ENCODE measurements at places on chromosomes 3 and 15.
A peak's percentile ranks its signal among the peaks of the same experiment; 100 is the strongest.

GRCh38 chr15:85097250-85097649, 115.6 kb downstream of the PDE8A start:
- DNase-seq: no peak

DNA sequence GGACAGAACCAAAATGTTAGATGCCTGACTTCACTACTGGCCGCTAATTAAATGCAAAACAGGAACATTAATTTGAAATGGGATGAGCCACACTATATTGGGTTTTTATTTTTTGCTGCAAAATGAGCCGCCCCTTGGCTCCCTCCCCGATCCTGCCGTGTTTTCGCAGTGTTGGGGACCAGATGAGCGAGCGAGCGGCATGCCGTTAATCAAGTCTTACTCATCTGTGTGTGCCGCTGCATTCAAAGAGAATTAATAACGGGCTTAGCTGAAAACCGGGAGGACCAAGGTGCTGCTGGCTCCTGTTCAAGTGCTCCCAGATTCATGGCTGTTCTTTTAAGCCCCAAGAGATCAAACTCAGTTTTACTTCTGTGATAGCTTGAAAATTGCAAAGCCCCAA, 20.0 kb downstream of the TAFA4 start:
- no peak for DNase-seq

DNA sequence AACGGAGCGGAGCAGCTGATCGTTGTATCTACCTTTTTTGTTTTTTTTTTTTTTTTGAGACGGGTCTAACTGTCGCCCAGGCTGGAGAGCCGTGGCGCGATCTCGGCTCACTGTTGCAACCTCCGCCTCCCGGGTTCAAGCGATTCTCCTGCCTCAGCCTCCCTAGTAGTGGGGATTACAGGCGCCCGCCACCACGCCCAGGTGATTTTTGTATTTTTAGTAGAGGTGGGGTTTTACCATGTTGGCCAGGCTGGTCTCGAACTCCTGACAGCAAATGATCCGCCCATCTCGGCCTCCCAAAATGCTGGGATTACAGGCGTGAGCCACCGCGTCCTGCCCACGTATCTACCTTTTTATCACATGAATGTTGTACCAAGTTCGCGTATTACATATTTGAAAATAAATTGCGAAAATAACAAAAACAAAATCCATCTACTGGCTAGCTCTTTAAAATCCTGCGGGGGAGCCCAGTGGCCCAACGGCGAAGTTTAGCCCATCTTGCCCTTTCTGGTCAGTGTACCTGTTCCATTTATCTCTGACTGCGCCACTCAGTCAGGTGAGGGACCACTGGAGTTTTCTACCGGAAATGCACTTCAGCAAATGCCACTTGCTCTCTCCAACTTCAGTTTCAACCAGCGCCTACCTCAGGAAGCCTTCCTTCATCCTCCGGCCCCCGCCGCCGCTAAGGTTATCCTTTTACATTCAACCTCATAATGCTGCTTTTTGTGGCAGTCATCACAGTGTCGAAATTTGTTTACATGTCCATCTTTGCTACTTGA, 1.2 kb upstream of the EIF3J start:
- DNase-seq: peak; percentile 20

GRCh38 chr3:195269375-195270078, 1.4 kb downstream of the XXYLT1 start:
- no peak for DNase-seq

DNA sequence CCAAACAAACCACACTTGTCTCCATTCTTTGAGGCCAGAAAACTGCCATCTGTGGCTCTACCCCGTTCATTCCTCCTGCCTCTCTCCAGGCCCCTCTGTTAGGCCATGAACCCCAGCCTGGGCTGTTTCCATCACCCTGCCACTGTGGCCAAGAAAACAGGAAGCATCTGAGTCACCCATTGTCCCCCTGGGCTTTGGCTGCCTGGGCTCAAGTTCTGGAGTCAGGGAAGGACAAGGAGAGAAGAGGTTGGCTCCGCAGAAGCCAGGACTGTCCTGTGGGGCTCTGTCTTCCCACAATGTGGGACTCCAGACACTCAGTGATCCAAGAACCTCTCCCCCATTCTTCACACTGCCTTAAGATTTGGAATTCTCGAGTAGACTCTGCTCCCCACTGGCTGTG, 14.8 kb upstream of the LCTL start:
- no peak for DNase-seq

DNA sequence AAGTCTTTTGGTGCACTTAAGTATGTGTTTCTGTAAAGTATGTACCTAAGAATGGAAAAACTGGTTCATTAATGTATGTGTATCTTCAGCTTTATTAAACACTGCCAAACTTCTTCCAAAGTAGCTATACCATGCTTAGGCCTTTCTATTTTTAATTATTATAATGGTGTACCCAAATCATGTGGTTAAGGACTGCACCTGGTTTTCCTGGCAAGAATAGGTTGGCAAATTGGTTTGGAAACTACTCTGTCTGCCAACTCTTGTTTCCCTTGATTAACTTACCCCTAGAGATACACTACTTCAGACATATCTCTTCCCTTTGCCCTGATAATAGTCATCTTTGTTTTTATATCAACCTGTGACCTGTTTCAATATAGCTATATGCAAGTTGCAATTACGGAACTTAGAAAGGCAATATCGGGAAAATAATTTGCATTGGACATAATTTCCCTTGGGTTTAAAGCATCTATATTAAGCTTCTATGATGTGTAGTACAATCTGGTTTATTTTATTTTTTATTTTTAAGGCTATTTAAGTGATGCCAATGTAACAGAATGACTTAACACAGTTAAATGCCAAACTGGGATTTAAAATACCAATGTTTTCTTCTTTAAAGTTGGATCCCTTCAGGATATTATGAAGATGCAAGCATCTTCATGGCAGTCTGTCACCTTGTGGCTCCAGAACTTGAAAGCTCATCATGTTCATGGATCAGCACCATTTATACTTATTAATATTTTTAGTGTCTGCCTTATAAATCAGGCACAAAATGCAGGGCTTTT, 40.6 kb upstream of the TMEM108 start:
- DNase-seq: no peak

DNA sequence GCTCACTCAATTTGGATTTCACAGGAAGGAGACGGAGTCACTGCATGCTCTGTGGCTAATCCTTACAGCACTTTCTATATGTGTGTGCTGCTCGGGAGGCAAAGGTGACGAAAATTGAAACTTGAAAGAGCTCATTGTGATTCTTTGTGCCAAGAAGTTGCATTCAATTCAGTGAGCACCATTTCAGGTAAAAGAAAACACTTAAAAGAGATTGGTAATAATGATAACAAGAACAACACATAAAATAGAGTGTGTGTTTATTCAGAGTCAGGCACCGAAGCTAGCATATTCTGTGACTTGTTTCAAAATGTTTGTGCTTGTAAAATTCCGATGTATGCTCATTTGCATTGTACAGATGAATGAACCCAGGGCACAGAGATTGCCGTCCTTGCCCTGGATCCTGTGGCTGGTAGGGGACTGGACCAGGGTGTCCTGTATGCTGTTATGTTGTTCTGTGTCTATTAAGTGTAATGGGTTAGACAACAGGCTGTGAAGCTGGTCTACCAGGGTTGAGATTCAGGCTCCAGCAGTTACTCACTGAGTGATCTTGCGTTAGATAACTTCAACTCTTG, 193.3 kb upstream of the PROK2 start:
- no peak for DNase-seq

DNA sequence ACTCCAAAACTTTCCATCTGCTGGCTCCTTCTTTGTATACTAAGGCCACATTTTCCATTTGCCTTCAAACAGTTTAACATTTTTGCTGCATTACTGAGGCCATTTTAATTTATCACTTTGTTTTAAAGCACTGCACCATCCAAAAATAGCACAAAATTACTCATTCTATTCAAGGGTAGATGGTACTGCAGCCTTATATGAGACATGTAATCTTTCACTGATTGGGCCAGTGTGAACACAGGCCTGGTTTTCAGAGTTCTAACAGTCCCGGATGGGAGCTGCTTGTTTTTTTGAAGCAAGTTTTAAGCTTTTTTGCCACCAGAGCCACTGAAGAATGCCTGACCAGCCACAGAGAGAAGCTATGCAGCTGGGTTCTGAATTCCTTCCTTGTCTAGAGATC, 172.3 kb upstream of the TSC22D2 start:
- DNase-seq: no peak

DNA sequence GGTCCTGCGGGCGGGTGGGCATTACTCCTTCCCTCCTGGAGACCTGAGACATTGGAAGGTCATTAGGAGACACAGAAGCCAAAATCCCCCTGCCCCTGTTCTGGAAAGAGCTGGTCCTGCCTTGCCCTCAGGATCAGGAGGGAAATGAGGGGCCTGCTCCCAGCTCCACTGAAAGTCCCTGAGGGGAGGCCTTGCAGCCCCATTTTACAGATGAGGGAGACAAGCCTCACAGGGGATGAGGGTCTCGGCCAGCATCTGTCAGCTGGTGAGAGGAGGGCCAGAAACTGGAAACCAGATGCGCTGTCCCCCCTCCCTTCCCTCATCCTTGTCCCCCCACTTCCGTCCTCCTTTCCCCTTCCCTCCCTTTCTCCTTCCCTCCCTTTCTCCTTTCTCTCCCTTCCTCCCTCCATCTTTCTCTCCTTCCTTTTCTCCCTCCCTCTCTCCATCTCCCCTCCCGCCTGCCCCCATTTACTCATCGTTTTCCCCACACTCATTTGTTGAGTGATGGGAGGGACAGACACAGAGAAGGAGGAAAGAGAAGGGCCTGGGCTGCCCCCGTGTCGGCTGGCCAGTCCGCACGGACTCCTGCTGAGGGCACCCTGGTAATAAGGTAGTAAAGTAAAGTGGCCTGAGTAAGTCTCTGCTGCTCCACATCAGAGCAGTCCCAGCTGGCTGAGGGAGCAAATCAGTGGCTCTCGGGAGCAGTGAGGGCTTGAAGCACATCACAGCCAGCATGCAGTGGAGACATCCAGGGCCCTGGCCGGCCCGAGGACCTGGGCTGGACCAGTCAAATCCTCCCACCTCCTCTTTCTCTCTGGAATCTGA, 112.4 kb upstream of the ALDH1A3 start:
- no peak for DNase-seq

DNA sequence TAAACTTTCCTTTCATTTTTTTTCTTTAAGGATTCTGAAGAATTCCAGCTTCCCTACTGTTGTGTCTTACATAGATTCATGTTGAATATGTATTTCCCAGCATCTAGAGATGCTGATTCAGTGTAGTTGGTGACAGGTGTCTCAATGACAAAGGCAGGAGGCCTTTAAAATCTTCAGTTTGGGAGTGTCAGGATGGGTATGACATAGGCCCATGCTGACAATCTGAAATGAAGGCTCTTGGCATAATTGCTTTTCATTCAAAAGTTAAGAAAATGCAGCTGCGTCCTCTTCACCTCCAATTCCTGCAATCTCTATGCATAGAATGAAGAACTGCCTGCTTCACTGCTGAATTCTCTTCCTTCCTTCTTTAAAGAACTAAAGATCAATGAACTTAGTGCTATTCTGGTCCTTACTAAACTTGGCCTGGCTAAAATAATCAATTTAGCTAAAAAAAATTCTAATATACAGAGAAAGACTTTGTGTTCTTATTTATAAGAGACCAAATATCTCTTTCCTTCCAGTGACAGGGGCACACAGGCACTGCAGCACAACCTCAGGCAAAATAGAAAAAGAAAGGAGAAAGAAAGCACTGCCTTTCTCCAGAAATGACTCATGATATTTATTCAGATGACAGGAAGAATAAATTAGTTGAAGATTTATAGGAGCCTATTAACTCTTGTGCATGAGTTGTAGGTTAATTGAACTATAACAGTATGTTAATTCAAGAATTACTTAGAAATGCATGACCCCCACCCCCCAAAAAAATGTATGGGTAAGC, 152.6 kb upstream of the GBE1 start:
- DNase-seq: no peak

- DNase-seq: no peak
These were observed 401.5 kb upstream of the PROK2 start for GRCh38 chr3:72186400-72186855.

- peak; percentile 1 for DNase-seq
These were observed 478.0 kb upstream of the ARRDC4 start for GRCh38 chr15:97482521-97482920.

DNA sequence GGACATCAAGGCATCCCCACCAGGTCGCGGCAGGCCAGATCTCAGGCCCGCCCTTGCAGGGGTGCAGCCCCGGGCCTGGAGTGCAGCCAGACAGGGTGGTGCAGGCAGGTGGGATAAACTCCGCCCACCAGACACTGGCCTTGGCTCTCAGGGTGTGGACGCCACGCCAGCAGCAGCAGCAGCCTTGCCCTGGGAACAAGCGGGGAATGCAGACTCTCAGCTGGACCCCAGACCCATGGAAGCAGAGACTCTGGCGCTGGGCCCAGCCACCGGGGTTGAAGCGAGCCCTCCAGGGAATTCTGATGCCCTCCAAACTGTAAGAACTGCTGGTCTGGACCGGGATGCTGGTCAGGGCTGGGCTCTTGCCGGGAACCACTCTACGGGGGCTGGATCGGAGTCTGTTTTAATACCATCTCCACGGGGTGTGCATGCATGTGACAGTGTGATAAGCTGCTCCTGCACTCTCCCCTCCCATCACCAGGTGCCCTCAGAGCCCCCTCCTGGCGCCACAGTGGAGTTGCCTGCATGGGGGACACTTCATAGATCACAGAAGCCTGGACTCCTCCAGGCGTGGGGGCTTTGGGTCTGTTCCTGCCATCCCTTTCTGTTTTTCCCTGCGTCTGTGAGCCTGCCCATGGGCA, 142.7 kb downstream of the NSMCE3 start:
- no peak for DNase-seq

DNA sequence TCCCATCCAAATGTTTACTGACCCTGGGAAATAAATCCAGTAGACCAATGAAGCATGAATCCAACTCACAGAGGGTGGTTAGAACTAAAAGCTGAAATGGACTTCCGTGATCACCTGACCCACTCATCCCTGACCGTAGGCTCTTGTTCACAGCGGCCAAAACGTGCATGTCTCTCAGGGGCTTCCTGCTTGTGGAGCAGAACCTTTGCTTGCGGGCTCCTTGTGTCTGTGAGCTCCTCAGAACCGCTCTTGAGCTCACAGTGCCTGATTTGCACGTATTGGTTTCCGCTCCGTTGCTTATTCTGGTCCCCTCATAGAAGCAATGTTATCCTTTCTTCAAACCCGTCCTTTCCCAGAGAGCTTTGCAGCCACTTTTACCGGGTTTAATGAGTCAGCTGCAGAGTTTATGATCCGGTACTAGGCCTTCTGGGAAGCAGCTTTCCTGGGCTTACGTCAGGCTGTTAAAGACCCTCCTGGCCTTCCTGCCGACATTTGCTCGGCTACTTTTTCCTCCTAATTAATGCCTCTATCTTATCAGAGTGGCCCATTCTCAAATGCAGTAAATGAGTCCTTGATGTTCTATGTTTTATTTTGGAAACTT, 35.4 kb downstream of the LIPC start:
- peak; percentile 53 for DNase-seq

GRCh38 chr3:85180-85579, 111.4 kb upstream of the CHL1 start:
- no peak for DNase-seq

GRCh38 chr3:15324379-15324808, 8.0 kb downstream of the SH3BP5 start:
- no peak for DNase-seq

GRCh38 chr3:32453346-32453745, 49.3 kb downstream of the CMTM6 start:
- DNase-seq: no peak

All from HuH-7 (cell line).